Stimulated activated CD8-positive, alpha-beta memory T cell treated with anti-CD3 and anti-CD28 coated beads, Interleukin-12 subunit alpha, Interleukin-12 subunit beta, amount 100 ng/mL, for 4 hours (primary cell): ENCODE measurements at places on chromosomes 16 and 17.

DNA sequence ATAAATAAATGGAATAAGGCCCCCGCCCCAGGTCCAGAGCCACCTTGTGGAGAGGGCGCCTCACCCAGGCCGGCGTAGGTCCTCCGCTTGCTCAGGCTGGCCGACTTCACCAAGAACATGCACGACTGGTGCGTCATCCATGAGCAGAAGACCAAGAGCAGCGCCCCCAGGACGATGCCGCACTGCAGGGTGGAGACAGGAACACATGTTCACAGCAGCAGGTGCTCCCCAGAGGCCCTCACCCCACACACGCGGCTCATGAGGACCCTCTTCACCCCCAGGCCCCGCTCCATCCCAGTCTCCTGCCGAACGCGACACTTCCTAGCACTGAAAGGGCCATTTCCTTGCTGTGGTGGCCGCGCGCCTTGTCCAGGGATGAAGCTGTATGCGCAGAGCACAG lies 5.5 kb downstream of the SLC38A10 start:
- no peak for DNase-seq

GRCh38 chr17:78478757-78479297 lies 98.4 kb downstream of the DNAH17 start:
- DNase-seq = no peak

- DNase-seq = no peak
Observed at GRCh38 chr16:29304251-29304650, 102.3 kb downstream of the NPIPB11 start.

DNA sequence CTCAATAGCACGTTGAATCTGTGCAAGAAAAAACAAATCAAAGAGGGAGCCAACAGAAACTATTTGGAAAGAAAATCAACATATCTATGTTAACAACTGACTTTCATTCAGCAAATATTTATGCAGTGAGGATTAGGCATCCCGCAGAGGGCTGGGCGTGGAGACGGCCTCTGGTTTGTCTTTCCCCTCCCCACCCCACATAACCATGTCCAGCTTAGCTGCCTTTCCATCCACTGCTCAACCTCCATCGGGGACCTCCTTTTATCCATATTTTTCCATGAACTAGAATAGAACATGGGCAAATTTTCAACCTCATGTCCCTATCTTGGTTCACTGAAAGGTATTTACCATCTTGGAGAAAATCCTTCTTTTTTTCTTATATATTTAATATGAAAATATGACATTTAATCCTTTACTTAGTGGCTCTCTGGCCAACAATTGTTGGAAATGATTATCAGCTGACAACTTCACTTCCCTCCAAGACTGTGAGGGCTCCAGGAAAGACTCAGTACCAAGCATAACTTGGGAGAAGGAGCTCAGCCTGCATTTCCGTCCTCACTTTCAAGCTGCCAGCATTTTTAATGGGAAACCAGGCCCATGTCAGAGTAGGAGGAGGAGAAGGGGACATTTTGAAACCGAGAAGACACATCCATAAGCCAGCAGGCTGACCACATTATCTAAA lies 462.6 kb upstream of the MAF start:
- no peak for DNase-seq

DNA sequence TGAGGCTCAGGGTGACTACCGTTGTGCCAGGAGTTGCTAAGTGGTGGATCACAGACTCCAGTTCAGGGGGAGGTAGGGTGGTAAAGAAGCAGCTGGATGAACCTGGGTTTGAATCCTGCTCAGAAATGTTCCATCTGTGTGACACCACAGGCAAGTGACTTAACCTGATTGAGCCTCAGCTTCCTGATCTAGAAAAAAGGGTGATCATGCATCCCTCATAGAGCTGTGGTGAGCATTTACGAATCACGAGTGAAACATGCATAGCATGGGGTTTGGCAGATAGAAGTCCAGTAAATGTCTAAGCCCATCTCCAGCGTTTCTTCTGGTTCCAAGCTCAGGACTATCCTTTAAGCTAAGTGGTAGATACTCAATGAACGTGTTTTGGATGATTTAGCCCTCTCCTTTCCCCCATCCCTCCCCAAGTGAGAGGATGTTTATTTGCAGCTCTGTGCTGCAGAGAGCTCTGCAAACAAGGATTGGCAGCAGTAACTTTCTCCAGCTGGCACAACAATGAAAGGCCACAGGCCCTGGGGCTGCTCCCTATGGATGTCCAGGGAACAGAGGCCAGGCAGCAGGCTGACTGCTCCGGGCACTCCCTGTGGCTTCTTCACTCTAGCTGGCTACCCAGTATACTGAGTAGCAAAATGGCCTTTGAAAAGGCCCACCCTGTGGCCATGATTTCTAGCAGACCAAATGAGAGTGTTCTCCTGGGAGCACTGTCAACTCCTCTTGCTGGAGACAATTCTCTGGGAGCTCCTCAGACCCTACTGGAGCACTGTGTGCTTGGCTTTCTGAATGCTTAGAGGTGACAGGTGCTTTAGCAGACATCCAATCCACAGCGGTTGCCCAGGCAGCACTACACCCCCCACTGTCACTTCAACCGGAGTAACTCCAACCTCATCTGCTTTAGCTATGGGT lies 21.3 kb downstream of the CA4 start:
- DNase-seq = no peak

DNA sequence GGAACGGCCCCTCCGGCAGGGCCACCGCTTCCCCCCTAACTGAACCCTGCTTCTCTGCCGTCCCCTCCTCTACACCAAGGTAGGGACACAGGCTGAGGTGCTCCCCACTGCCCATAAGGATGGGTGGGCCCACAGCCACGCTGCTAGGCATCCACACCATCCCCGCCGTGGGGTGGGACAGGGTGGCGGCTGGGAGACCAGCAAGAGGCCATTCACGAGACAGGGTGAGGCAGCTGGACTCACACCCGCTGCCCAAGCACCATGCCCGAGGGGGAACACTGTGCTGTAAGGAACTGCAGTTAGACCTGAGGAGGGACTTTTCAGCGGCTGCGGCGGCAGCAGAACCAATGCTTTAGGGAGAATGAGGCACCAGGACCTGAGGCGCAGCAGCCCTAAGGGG lies 47.5 kb upstream of the RRN3 start:
- no peak for DNase-seq

GRCh38 chr17:72618001-72618509 lies 474.4 kb downstream of the SLC39A11 start:
- DNase-seq = no peak

DNA sequence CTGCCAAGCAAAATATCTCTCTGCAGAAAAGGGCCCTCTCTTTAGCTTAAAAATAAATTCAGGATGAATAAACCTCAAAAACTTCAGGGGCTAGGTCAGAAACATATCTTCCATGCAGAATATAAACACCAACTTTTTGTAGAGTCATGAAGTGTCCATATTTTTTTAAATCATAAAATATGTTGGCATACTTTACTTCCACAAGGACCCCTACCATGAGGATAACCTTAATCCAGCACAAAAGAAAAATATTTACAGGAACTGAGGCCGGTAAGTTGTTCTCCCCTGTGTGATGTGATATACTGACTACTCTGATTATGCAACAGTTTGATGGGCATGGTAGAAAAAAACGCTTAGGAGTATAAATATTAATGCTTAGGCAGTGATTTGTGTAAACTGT lies 264.8 kb upstream of the CDH11 start:
- no peak for DNase-seq

GRCh38 chr16:82152641-82153112 lies 17.3 kb downstream of the MPHOSPH6 start:
- DNase-seq = no peak

- no peak for DNase-seq
Observed at GRCh38 chr17:45826919-45827588, 17.6 kb upstream of the SPPL2C start.

DNA sequence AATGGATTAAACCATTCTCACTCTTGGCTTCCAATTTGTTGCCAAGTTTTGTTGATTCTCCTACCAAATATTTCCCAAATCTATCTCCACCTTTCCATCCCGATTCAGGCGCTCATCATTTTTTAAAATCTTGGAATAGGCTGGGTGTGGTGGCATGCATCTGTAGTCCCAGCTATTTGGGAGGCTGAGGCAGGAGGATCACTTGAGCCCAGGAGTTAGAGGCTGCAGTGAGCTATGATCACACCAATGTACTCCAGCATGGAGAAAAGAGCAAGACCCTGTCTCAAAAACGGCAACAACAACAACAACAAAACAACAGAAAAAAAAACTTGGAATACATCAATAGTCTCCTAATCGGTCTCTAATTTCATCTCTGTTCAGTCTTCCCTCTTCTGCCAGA lies 902 bp upstream of the NKIRAS2 start:
- DNase-seq = no peak

DNA sequence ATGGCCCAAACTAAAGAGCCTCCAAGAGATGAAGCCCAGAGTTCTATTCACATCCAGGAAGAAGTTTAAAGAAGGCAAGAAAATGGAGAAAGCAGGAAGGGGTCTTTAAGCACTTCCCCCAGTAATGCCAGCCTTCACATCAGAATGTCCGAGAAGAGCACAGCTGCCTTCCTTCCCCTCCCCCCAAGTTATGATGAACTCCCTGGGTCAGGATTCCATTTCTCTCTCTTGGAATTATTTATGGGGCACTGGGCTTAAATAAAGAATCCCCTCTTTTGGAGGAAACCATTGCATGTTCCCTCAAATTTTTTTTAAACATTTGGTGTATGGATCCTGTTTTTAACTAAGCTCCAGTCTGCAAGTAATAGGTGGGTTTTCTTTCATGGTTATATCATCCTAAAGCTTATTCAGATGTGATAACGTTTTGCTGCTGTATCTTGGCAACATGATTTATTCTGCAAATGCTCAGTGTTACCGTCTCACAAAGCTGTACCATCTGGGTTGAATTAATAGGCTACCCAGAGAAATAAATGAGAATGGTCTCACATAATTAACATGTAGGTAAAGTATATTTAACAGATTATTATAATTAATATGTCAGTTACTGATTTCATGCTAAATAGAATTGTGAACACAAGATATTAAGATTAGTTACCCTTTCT lies 160.9 kb upstream of the TOX3 start:
- DNase-seq = no peak

DNA sequence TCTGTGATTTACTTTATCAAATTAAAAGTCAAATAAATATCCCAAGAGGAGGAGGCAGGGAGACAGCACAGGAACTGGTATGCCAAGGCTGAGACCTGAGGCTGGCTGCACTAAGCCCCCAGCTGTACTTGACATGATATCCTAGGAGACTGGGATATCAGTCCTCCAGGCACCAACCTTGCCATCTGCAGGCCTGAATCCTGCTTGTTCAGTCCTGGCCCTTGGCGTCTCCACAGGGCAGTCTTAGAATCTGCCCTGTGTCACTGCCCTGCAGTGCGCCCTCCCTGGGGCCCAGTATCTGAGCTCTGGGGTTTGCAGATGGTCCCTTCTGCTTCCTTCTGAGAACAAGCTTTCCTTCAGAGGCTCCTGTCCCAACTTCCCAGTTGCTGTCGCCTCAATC lies 75.9 kb downstream of the HS3ST3A1 start:
- no peak for DNase-seq

DNA sequence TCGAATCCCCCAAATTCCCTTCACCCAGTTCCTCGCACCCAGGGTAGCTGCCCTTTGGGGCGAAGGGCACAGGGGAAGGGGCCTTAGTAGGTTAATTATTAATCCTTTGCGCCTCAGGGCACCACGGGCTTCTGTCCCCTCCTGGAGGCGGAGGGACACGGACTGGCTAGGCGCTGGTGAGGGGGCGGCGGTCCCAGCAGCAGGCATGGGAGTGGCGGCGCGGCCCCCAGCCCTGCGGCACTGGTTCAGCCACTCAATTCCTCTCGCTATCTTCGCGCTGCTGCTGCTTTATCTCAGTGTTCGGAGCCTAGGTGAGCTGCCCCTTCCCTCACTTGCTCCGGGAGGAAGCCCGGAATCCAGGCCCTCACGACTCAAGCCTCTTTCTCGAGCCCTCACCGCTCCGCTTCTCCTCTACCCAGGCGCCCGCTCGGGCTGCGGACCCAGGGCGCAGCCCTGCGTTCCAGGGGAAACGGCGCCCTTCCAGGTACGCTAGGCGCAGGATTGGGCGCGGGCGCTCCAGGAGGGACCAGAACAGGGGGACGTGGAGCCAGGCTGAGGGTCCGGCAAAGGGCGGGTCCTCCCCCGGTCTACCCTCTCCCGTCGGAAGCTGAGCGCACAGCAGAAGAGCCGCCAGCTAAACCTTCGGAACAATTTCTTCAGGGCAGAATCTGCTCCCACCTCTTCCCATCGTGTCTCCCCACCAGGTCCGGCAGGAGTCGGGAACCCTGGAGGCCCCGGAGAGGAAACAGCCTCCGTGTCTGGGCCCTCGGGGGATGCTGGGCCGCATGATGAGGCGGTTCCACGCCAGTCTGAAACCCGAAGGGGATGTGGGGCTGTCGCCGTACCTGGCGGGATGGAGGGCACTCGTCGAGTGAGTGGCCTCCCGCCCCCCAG lies at the start of gene GLTPD2:
Gene GLTPD2, plus strand, starts transcription at position 158 of the 894 bp plus-strand sequence. Its CDS starts 48 bp downstream, at position 206.
- no peak for DNase-seq

- DNase-seq = no peak
Observed at GRCh38 chr17:13702266-13702665, 100.5 kb upstream of the HS3ST3A1 start.

DNA sequence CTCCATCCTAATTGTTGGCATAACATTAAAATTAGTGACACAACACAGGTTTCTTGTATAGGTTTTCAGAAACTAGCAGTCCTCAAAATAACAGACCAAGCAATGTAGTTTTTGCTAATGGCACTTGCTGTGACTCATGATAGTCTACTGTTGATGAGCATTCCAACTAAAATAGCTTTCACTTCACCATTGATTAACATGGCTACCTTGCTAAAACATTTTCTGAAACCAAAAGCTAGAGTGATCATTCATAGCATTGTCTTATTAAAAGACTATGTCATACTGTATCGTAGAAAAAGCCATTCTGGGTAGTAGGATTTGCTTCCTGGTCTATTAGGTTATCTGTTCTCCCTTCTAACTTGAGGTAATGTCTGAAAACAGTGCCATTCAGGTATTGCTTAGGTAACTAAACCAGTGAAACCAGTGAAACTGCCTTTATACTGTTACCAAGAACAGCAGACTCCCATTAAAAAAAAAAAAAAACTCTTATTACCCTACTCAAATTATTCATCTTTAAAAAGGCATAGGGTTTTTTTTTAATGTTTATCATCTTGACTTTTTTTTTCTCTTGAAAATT lies 2.5 kb upstream of the CLTC start:
- no peak for DNase-seq

GRCh38 chr16:10312008-10312407 lies 73.9 kb upstream of the ATF7IP2 start:
- DNase-seq = no peak

DNA sequence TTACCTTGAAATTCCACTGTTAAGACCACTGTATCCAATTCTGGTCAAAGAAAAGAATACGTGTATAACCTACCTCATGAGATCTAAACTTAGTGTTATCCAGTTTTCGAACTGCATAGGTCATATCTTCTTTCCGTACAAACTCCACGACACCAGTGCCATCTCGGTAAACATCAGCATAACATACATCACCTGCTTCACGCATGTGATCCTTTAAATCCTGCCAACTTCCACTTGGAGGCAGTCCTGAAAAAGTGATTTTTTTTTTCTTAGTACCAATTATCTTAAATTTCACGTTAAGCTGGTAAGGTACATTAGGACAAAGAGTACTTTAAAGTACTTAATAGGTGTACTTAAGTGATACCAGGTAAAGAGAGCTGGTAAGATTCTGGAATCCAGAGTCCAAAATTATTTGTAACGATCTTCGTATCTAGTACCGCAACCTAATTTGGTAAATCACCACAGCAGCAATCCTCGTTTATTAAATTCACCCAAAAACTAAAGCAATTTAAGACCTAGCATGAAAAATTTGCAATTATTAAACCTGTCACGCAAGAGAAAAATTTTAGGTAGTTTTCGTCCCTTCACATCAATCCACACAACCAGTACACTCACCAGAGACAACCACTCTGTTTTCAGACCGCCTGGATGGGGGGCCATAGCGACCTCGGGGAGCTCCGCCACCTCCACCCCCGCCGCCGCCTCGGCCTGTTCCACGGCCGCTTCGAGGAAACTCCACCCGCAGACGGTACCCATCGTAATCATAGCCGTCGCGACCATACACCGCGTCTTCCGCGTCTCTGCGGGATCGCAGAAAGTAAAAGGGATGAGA lies 1.1 kb downstream of the SRSF1 start:
- no peak for DNase-seq
